Activated CD8-positive, alpha-beta memory T cell treated with anti-CD3 and anti-CD28 coated beads, Interleukin-2, amount 10 ng/mL, durations not matched to agents 7 days and 5 days (primary cell): ENCODE measurements at places on chromosomes 6 and 20. TPM values are rescaled to one million over a fixed set of nuclear protein-coding genes. Genes with fewer than 3 reads are reported as not detected.

Gene SULF2
- total RNA-seq: 0.79 TPM

Gene PLN
- total RNA-seq: not detected

Gene QKI
- 70.6 TPM for total RNA-seq

Gene MROH8
- total RNA-seq: 2.3 TPM

Gene WFDC5
- not detected for total RNA-seq

Gene PDE10A
- not detected for total RNA-seq

Gene FOXQ1
- total RNA-seq: not detected

Gene JAG1
- 0.54 TPM for total RNA-seq

Gene MAD2L1BP
- 37.9 TPM for total RNA-seq

Gene ASIP
- not detected for total RNA-seq

Gene RNF39
- total RNA-seq: not detected

Gene HLA-DRB1
- 228 TPM for total RNA-seq

Gene PI16
- 2.0 TPM for total RNA-seq

Gene C20orf204
- 19.0 TPM for total RNA-seq

Gene ENPP1
- total RNA-seq: 0.15 TPM

Gene HLA-DQA2
- 4.9 TPM for total RNA-seq

Gene BPI
- not detected for total RNA-seq

Gene RIPPLY2
- total RNA-seq: not detected

Gene MRPS10
- total RNA-seq: 36.5 TPM

Gene GPSM3
- total RNA-seq: 196 TPM

Gene OTOR
- not detected for total RNA-seq

Gene VSTM2L
- total RNA-seq: not detected

Gene CDSN
- not detected for total RNA-seq

Gene ENPP4
- total RNA-seq: 8.0 TPM

Gene RBBP8NL
- total RNA-seq: not detected

Gene NOX3
- total RNA-seq: not detected

Gene PRL
- not detected for total RNA-seq

Gene ZNF165
- 0.70 TPM for total RNA-seq

Gene PCSK2
- total RNA-seq: not detected

Gene C20orf141
- not detected for total RNA-seq

Gene UTRN
- total RNA-seq: 102 TPM

Gene OR2H2
- not detected for total RNA-seq

Gene DOK5
- 4.4 TPM for total RNA-seq

Gene TENT5A
- total RNA-seq: 1.5 TPM

Gene TJAP1
- 41.8 TPM for total RNA-seq

Gene IL20RA
- not detected for total RNA-seq

Gene HTR1B
- not detected for total RNA-seq

Gene RIMS1
- total RNA-seq: not detected

Gene TPX2
- total RNA-seq: 148 TPM

Gene CST5
- total RNA-seq: not detected

Gene RHAG
- total RNA-seq: not detected

Gene SLC22A1
- 1.6 TPM for total RNA-seq

Gene RBPJL
- total RNA-seq: not detected

Gene OSER1
- 30.5 TPM for total RNA-seq

Gene SIGLEC1
- not detected for total RNA-seq

Gene MEI4
- total RNA-seq: not detected

Gene XKR7
- not detected for total RNA-seq

Gene DYNLT2
- total RNA-seq: 2.0 TPM

Gene LINC00237
- total RNA-seq: 0.35 TPM
